Neural progenitor cell (in vitro differentiated cells): ENCODE measurements at places on chromosomes 1 and 21. TPM values are rescaled to one million over a fixed set of nuclear protein-coding genes. Genes with fewer than 3 reads are reported as not detected.

The TSPEAR gene
- not detected in 2 replicates for total RNA-seq

- DNase-seq, result no peak
These were observed 30.3 kb downstream of the PARK7 start for GRCh38 chr1:7991504-7992440.

- peak; percentile 58 for DNase-seq
These were observed 835 bp downstream of the LRRN2 start for GRCh38 chr1:204684571-204685235.

DNA sequence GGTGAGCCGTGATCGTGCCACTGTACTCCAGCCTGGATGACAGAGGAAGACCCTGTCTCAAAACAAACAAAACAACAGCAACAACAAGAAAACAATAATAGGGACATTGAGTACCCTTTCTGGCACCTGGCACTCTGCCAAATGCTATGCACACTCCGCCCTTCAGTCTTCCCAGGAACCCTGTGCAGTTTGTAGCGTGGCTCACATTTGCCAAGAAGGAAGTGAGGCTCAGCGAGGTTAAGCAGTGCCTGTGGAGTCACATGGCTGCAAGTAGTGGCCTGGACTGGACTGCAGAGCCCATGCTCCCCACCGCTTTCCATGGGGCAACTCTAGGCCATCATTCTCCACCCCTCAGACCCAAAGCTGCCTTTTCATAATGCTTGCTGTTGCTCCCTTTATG lies 5.3 kb upstream of the EVA1B start:
- no peak for DNase-seq

DNA sequence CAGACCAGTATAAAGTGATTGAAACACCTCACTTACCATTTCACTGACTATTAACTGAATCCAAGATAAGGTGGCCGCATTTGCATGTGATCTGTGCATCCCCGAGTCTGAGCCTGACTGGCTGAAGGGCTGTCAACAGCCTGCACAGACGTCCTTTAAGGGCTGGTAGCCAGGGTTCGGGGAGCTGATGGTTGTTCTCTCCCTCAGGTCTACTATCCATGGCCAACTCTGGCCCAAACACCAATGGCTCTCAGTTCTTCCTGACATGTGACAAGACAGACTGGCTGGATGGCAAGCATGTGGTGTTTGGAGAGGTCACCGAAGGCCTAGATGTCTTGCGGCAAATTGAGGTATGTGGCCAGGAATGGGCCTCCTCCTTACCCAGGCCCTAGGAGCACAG lies 14.0 kb downstream of the PPIE start:
- DNase-seq, result no peak

- DNase-seq, result no peak
These were observed 9.6 kb downstream of the RAB42 start for GRCh38 chr1:28601696-28602095.

The ZBTB8A gene
- 10.4 and 15.9 TPM in 2 replicates for total RNA-seq

DNA sequence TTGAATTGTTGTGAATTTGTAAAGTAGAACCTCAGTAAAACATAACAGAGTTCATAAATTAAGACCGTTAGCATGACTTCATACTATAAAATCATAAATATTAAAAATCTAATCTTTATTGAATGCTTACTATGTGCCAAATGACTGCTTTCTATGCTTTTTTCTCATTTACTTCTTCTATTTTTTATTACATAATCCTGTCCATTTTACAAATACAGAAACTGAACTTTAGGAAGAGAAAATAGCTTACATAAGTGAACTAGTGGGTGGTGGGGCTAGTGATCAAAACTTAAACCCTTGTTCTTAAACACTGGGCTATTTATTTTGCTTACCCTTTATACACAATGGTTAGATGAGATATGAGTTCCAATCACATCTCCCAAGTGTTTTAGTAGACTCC lies 122.3 kb downstream of the ZC3H11B start:
- no peak for DNase-seq

The FGR gene
- not detected in 2 replicates for total RNA-seq

The FAM110D gene
- total RNA-seq, result 0.28 and 0.50 TPM in 2 replicates

The SERPINC1 gene
- not detected in 2 replicates for total RNA-seq

GRCh38 chr1:160117709-160118183 lies 2.2 kb downstream of the ATP1A2 start:
- DNase-seq, result peak; percentile 72
